Right lobe of liver (tissue), 6 donors: ENCODE measurements at places on chromosomes 3 and 15. TPM values are rescaled to one million over a fixed set of nuclear protein-coding genes. Genes with fewer than 3 reads are reported as not detected.
A peak's percentile ranks its signal among the peaks of the same experiment; 100 is the strongest.

DNA sequence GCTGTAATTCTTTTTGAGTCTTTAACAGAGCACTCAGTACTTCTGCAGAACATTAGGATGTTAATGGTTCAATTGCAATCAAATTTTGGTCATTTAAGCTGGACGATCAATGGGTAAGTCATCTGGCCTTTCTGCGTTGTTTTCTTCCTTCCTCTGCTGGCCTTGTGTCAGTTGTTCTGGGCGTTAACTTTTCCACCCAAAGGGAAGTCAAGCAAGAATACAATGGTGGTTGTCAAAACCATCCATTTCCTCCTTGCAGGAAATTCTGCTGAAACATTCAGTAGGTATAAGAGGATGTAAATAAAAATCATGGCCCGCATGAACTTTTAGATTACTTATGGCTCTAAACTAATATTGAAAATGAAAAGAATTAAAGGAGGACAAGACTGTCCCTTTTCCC lies 584.0 kb downstream of the GRM7 start:
- H3K27me3 ChIP-seq, result no peaks in the 10 kb centered on the region
- H3K4me1 ChIP-seq, result no peaks in the 10 kb centered on the region
- no peaks in the 10 kb centered on the region for H3K36me3 ChIP-seq
- no peak overlapping the region for H3K4me3 ChIP-seq
- H3K27ac ChIP-seq, result no peak overlapping the region
- no peak for DNase-seq

- H3K27me3 ChIP-seq, result no peaks in the 10 kb centered on the region
- H3K36me3 ChIP-seq, result no peaks in the 10 kb centered on the region
- no peak overlapping the region for H3K4me3 ChIP-seq
- H3K27ac ChIP-seq, result no peak overlapping the region
- no peak for DNase-seq
Measured at GRCh38 chr15:99485153-99485961, 80.4 kb upstream of the MEF2A start.

- no peak overlapping the region for H3K4me3 ChIP-seq
- peaks cover 19% of the 10 kb centered on the region for H3K4me1 ChIP-seq
- no peak for DNase-seq
Measured at GRCh38 chr15:64653757-64654156, 121.6 kb downstream of the RBPMS2 start.

DNA sequence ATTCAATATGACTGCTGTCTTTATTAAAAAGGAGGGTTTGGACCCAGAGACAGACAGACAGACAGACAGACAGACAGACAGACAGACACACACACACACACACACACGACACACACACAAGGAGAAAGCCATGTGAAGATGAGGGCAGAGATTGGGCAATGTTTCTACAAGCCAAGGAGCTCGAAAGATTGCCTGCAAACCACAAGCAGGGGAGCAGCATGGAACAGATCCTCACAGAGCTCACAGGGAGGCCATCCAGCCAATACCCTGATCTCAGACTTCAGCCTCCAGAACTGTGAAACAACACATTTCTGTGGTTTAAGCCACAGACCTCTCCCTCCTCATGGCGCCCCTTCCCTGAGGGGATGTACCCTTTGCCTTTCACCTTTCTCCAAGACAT lies 35.8 kb upstream of the ABHD2 start:
- no peak overlapping the region for H3K4me3 ChIP-seq
- H3K4me1 ChIP-seq, result no peaks in the 10 kb centered on the region
- H3K27me3 ChIP-seq, result no peaks in the 10 kb centered on the region

DNA sequence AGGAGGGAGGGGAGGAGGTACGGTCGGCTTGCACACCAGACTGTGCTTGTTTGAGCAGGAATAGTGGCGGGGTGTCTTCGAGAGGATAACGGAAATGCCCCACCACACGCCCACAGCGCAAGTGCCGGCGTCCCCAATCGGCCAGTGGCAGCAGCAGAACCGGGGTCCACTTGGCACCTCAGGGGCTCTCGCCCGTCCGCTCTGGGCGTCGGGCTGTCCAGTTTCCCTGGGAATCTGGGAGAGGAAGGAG lies 53.7 kb downstream of the CCDC54 start:
- DNase-seq, result no peak
- H3K36me3 ChIP-seq, result no peaks in the 10 kb centered on the region
- peak overlapping the region; percentile 93 for H3K27ac ChIP-seq
- H3K4me1 ChIP-seq, result no peaks in the 10 kb centered on the region

- no peak for DNase-seq
- H3K27ac ChIP-seq, result peak overlapping the region; percentile 30
- no peaks in the 10 kb centered on the region for H3K27me3 ChIP-seq
- H3K36me3 ChIP-seq, result no peaks in the 10 kb centered on the region
Measured at GRCh38 chr3:25380222-25380739, 47.8 kb upstream of the RARB start.

GRCh38 chr3:152384412-152384811 lies 115.7 kb downstream of the MBNL1 start:
- H3K27ac ChIP-seq, result no peak overlapping the region
- H3K36me3 ChIP-seq, result no peaks in the 10 kb centered on the region
- no peak for DNase-seq
- no peaks in the 10 kb centered on the region for H3K27me3 ChIP-seq

- H3K27me3 ChIP-seq, result no peaks in the 10 kb centered on the region
- H3K4me1 ChIP-seq, result no peaks in the 10 kb centered on the region
- H3K27ac ChIP-seq, result no peak overlapping the region
- no peaks in the 10 kb centered on the region for H3K36me3 ChIP-seq
- DNase-seq, result no peak
Measured at GRCh38 chr15:35665896-35666536, 120.1 kb upstream of the DPH6 start.

DNA sequence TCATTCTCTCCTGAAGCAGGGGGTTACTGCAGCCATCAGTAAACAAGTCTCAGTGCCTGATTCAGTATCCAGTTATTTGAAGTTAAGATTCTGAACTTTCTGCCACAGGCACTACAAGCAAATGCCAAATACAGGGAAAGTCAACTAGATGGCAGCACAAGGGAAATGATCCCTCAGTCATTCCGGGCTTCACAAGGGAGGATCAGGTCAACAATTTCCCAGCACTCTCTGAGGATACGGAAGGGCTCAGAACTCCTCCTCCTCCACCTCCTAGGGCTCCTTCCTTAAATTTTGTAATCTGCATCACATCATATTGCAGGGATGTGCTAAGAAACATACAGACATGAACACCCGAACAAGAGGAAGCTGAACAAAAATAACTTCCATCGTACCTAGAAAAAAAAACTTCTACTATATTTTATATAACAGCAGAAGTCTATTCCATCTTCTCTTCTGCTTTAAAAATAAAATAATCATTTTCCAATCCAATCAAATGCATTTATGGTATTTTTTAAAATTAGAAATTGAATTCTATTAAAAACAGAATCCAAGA lies 187.1 kb downstream of the FMN1 start:
- no peaks in the 10 kb centered on the region for H3K27me3 ChIP-seq
- no peak overlapping the region for H3K4me3 ChIP-seq
- no peaks in the 10 kb centered on the region for H3K4me1 ChIP-seq
- no peak for DNase-seq
- H3K36me3 ChIP-seq, result no peaks in the 10 kb centered on the region
- no peak overlapping the region for H3K27ac ChIP-seq

DNA sequence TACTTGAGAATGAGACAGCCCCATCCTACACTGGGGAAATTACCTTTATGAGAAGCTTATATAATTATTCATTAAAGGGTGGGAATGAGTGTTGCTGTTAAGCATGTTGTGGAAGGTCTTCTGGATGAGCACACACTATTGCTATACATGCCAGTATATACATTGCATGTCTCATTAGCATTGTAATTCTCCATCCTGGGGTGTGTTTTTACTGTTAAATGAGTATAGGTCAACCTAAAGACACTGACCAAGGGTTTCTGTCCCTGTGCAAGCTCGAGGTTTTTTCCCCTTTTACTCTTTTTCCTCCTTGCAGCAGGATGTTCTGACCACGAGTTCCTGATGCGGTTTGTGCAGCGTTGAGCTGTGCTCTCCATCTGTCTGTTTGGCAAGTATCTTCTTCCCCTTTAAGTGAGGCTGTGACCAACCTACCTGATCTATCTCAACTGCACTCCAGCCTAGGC lies 7.2 kb upstream of the IVD start:
- H3K4me1 ChIP-seq, result no peaks in the 10 kb centered on the region
- no peaks in the 10 kb centered on the region for H3K27me3 ChIP-seq
- H3K4me3 ChIP-seq, result no peak overlapping the region
- no peak for DNase-seq
- no peaks in the 10 kb centered on the region for H3K36me3 ChIP-seq

SLC12A1 gene
- total RNA-seq, result 1.2 TPM

TRAIP gene
- 0.55 TPM for total RNA-seq
